ENCODE measurements at places on chromosomes 12 and 14.

DNA sequence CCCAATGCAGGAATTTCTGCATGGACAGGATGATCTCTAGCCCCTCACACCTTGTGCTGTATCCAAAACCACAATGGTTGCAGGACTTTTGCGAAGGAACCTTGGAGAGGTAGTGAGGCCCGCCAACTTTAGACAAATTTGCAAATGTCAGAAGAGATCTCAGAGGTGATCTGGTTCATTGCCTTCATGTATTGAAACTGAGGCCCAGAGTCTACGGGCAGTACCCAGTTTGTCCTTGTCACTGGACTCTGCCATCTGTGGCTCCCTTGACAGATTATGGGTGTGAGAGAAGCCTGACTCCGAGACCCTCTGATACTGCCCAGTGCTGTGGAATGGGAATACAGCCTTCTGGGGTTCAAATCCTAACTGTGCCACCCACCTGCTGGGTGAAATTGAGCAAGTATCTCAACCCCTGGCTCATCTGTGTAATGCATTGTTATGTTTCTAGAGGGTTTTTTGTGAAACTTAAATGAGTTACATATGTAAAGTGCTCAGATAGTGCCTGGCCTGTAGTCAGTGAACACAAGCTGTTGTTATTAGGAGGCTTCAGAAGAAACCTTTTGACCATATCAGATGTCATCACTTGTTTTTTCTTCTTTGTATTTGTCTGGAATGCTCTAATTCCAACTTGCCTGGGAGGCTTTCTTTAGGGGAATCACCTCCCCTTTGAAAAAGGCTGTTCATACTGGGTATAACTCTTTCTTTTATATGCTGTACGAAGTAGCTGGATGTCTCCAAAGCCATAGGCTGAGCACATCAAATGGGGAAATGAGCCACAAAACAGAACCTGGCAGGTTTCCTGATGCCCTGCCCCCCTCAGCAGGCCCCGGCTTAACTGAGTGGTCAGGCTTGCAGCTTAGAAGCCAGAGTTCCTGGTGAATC is 71.4 kb upstream of the SRSF5 start:
- DNase-seq: no peak

- DNase-seq: no peak
These were observed 19.1 kb downstream of the BBS10 start for GRCh38 chr12:76329159-76329558.

GRCh38 chr12:126860210-126860609 is 1406.8 kb upstream of the TMEM132C start:
- DNase-seq: no peak

GRCh38 chr14:53161758-53162435 is 8.8 kb upstream of the DDHD1 start:
- no peak for DNase-seq

GRCh38 chr12:109264943-109265650 is 44.0 kb downstream of the FOXN4 start:
- no peak for DNase-seq

GRCh38 chr12:96020314-96021003 is 14.9 kb downstream of the LTA4H start:
- no peak for DNase-seq

DNA sequence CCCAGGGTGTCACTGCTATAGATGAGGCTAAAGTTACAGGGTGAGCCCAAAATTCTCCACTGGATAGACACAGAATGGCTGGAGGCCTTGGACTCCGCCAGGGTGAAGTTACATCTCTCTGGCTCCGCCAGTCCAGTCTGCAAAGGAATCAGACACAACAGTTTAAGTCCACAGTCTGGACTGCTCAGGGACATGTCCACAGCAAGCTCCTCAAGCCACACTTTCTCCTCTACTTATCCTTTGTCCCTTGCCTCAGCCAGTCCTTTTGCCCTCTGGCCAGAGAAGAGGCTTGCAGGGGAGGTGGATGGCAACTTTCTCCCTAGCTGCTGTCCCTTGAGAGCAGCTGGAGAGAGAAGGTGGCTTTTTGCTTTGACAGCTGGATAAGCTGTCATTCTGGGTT is 28.0 kb downstream of the PTPRB start:
- no peak for DNase-seq

DNA sequence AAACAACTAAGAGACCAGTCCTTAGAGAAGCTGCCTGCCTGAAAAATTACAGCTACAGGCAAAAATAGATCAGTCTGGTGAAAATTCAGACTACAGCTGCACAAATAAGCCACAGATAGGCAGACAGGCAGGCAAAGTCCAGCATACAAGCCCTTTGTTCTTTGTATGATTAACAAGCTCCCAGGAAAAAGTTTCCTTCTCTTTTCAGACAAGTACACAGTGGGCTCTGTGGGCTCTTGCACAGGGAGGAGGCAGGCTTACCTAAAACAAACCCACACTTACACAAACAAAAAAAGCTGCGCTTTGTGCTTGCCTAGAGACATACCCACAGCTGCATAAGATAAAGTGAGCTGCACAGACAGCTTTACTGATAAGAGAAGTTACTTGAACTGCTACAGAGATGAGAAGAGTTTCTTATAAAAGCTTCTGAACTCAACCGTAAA is 7.7 kb downstream of the OR6C68 start:
- DNase-seq: no peak

DNA sequence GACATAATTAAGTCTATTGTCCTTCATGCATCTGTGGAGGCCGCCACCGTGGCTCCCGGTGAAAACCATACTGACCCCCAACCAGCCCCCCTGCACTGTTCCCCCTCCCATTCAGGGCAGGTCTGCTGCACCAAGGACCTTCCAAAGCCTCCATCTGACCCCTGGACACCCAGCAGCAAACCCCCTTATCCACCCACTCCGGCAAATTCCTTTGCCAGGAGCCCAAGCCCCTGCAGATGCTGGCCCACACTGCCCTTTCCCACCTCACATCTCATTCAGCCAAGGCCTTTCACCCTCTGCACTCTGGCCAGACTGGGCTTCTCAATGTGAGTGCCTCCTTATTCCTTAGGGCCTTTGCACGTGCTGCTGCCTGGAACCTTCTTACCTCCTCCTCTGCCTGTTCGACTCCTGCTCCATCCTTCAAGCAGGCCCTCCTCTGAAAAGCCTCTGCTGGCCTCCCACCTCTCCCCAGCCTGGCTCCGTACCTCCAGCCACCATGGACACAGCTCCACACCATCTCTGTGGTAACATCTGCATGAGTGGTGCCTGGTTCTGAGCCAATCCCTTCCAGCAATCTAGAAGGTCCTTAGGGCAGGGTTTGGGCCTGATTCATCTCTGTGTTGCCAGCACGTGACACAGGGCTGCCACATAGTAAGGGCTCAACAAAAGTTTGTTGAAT is 230.7 kb downstream of the BCL11B start:
- DNase-seq: no peak

GRCh38 chr12:131734336-131735152 is 23.7 kb downstream of the SFSWAP start:
- no peak for DNase-seq

DNA sequence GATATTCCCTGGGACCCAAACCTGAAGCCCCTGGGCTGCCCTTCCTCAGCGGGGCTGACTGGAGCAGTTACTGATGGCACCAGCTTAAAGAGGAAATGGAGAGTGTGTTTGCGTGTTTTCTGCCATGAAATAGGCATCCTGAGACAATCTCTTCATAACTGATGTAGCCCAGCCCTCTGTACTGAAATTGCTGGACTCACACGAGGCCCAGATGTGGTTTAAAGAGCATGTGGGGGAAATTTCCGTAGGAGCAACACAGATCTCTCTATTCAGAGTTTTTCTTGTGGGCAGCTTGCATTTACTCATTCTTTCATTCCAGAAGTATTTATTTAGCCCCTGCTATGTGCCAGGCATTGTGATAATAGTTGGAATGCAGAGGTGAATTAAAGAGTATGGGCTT is 782.1 kb upstream of the TBX3 start:
- DNase-seq: no peak

DNA sequence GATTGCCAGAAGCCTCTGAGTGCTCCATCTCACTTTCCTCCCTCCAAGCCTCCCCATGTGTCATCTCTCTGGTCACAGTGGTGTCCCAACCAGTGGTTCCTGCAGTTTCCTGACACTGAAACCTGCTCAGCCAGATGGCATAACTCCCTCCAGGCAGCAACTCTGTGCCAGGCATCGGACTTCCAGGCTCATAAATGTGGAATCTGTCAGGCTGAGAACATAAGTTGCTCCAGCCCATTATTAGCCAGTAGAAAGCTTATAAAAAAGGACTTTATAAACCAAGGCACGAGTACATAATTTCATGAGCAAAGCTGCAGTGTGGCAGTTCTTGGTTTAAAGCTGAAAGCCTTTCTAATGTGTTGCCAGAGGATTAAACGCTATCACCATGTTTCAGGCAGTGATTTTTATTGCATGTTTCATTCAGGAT is 194.3 kb downstream of the DACT1 start:
- DNase-seq: no peak

DNA sequence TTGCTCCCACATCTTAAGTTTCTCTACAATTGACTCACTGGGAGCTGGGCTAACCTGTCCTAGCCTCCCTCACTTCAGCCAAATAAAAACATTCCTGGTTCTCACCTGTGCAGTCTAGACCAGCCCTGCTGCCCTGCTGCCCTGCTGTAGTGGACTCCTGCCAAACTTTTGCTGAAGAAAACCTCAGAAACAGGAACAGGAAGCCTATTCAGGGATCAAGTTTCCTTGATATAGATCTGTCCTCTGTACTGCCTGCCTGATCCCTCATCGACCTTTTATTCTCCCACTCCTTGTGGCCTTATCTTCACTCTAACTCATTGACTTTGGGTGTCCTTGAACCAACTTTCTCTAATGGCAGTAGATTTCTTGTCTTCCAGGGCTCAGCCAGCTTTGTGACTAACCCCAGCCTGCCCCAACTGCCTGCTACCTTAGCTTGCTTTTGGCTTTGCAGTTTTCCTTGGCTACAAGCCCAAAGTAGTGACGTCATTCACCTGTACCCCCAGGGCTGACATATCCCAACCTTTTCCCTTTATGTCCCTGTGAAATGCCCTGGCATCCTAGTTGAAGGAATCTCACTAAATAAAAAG is 234.8 kb downstream of the DUSP6 start:
- DNase-seq: no peak

DNA sequence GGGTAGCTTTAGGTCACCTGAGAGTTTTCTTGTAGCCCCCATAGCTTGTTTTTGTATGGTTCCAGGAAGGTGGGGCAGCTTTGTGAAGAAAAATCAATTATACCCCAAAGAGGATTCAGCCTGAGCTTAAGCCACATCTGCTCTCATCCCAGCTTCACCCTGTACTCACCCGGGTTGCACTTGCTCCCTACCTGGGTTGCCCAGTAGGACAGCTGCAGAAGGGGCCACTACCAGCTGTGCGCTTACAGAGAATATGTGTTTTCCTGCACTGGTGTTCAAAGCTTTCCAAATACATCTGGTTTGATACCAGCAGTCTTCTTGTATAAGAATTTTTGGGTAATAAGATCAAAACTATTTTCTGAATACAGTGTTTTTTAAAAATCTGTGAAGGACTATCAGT is 3.0 kb upstream of the SLC38A1 start:
- no peak for DNase-seq

- no peak for DNase-seq
These were observed 872 bp downstream of the VSX2 start for GRCh38 chr14:74239848-74240793.

All from effector CD8-positive, alpha-beta T cell (primary cell).